Cortex of kidney (tissue), 1 donor: ENCODE measurements at places on chromosomes 12 and 14.

DNA sequence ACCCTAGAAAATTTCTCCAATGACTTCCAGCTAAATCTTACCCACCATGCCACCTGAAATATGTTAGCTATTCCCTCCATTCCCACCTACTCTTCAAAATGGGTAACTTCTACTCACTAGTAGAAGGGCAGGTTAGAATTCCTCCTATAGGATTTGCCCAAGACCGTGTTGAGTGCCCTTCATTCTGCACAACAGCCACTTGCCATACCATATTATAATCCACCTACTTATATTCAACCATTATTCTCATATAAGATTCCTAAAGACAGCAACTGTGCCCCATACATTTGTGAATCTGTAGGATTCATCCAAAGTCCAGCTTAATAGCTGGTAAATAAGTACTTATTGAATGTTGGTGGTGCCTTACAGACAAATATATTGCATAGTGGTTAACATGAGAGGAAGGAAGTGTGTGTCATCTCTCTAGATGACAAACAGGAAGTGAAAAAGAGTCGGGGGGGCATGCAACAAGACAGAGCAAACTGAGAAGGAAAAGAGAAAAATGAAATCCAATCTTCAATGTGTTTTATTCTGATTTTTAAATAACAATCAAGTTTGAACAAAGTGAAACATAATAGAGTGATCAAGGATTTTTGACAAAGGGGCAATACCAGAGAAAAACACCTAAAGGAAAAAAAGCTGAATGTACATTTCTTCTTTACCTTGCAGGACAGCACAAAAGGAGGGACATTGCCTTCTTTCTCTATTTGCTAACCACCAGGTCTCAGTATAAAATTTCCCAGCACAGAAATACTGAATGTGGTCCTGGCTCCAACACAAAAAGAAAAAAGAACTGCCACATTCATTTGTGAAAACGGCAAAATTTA lies 389.3 kb upstream of the USP15 start:
- no peak for DNase-seq

DNA sequence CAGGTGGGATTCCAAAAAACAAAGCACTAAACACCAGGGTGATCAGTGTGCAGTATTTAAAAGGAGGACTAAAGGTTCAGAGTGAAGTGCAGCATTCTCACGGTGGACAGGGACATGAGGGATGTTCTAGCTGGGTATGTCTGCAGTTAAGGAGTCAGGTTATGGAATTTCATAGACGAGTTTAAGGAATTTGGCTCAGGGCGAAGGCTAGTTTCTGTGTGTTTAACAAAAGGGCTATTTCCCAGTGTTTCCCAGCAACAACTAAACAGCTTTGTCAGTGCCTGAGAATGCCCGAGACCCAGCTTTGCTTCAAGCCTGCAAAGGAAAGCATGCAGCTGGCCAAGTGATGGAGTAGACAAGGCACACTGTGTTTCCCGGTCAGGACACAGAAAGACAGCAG lies 7.0 kb downstream of the KRT1 start:
- DNase-seq = no peak

DNA sequence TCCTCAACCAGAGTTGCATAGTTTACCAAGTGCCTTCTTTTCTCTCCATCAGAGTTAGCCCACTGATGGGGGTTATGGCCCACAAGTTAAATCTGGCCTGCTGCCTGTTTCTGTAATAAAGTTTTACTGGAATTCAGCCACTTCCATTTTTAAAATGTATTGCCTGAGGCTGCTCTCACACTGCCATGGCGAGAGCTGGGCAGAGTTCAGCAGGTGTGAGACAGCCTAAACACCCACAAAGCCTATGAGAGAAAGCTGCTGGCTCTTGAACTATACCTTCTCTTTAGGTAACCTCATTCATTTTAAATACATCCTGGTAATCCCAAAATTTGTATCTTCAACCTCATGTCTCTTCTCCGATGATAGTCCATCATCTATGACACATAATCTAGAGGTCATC lies 86.1 kb downstream of the BCL2L14 start:
- DNase-seq = no peak

- no peak for DNase-seq
These were observed 21.5 kb upstream of the FAM181A start for GRCh38 chr14:93905623-93906022.

- no peak for DNase-seq
These were observed 44.0 kb downstream of the RAD52 start for GRCh38 chr12:905261-906031.

DNA sequence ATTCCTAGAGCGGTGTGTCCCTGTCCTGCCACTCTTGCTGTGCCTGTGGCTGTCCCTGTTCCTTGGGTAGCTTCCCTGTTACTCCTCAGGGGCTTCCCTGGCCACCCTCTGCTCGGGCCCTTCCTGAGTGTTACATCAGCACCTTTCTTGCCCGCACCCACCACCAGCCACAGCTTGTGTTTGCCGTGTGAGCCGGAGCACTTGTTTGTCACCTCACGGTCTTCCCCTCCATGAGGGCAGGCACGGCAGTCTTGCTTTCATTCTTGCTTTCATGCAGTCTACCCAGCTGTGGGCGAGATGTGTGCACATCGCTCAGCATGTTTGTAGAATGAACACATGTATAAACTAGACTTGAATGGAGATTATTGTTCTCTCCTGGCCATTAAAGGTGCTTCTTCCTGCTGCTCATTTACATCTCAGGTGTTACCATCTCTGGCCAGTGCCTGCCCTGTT lies 42.0 kb downstream of the TRAF3 start:
- DNase-seq = no peak

DNA sequence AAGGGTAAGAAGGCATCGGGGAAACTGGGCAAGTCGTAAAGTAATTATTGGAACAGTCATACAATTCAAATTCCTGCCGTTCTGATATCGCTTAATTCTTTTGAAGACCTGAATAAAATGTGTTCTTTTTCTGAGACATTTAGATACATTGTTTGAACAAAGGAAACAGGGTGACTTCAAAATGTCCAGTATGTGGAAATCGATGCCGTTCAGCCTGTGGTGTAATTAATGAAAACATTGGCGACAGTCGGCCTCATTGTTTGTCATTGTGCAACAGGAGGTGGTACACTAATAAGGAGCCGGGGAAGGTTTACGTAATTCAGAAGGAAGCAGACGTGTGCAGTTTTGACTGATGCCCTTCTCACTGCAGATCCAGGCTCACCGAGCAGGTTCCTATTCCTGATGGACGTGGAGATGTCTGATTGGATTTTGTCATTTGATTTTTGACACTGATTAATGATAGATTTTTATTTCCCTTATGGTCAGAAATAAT lies 92.7 kb downstream of the BORCS5 start:
- DNase-seq = no peak

GRCh38 chr12:79665212-79665887 lies 25.4 kb downstream of the PAWR start:
- DNase-seq = no peak

GRCh38 chr12:48005001-48005749 lies 899 bp upstream of the COL2A1 start:
- no peak for DNase-seq

GRCh38 chr14:22613736-22614239 lies 15.7 kb downstream of the ABHD4 start:
- no peak for DNase-seq

DNA sequence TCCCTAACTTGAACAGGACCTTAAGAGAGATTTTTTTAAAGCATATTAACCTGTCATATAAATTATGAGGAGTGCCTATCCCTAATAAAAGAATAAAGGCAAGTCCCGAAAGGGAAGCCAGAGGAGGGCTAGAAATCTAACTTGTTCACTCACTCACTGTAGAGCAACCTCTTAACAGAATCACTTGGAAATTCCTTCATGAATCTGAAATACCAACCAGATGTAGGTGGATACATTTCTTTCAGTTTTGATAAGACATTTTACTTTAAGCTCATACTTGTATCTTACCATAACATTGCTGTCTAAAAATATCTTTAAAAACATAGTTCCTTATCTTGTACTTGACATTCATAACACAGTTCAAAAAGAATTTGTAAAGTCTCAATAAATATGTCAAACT lies 25.7 kb downstream of the NTN4 start:
- no peak for DNase-seq

DNA sequence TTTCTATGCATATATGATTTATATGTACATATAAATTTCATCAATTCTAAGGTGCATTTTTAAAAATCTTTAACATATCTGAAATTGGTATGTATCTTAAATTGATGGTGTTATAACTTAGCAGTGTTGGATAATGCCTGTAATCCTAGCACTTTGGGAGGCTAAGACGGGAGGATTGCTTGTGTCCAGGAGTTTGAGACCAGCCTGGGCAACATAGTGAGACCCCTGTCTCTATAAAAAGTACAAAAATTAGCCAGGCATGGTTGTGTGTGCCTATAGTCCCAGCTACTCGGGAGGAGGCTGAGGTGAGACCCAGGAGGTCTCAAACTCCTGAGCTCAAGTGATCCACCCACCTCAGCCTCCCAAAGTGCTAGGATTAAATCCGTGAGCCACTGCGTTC lies 6.5 kb upstream of the GALNT6 start:
- no peak for DNase-seq

GRCh38 chr14:96263347-96264199 lies 7.6 kb downstream of the BDKRB1 start:
- DNase-seq = no peak

GRCh38 chr14:106562451-106562850 lies 1036.1 kb downstream of the TMEM121 start:
- no peak for DNase-seq

DNA sequence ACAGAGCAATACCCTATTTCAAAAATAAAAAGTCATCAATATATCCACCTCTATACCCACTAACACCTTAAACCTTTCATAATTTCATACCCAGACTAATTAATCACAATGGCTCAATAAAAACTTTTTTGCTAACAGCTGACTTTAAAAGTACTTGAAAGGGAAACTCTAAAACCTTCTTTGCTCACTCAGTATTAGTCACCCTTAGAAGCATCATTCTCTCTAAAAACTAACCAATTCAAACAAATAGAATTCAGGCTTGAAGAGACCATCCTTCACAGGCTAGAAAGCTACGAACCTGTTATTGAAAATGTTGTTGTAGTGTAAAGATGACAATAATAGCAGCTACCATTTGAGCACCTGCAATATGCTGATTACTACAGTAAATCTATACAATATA lies 37.2 kb downstream of the HECTD1 start:
- no peak for DNase-seq

DNA sequence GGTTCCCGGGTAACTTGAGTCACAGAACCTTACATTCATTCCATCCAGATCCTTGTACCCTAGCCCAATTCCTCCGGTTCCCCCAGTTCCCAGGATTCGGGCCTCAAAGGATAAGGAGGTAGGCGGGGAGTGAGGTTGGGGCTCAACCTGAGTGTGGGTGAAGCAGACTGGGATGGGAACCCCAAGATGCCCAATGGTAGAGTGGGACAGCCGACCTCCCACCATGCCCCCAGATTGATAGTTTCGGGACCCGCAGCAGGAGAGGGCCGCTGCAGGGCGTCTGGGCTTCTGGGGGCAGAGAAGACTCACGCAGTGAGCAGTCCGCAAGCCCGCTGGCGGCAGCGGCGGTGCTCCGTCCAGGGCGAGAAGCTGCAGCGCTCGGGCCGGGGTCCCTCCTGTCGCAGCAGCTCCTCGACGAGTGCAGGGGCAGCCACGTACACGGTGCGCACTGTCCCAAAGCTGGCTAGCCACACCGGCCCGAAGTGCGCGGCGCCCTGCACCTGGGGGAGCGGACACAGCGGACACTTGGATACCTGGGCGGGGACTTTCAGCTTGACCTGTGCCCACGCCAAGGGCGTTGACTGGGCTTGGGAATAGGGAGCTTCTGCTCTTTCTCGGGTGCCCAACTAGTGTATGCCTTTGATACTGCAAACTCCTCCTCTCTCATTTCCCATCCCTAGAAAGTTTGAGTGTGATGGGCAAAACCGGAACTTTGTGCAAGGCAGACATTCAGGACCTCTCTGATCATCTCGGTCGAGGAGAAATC lies 997 bp downstream of the CYP27B1 start:
- DNase-seq = no peak

DNA sequence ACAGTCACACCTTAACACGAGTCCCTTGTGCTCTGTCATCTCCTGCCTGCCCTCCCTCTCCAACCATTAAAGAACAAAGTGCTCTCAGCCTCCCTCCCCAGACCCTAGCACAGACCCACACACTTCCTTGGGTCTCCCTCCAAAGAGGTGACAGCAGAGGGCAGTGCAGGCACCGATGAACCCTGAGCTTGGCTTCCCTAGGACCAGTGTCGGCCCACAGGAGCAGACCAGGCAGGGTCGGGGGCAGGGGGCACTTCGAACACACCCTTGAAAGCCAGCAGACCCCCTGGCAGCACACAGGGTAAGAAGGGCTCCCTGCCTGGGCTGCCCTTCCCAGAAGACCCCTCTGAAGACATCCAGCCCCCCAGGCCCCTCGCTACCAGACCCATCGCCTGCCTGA lies 7.0 kb downstream of the CDK2AP1 start:
- no peak for DNase-seq

- DNase-seq = no peak
These were observed 6.8 kb downstream of the ARL6IP4 start for GRCh38 chr12:122987086-122987951.

GRCh38 chr12:123151457-123152454 lies 866 bp upstream of the PITPNM2 start:
- DNase-seq = no peak

GRCh38 chr12:31118347-31119191 lies 44.9 kb downstream of the DDX11 start:
- no peak for DNase-seq

DNA sequence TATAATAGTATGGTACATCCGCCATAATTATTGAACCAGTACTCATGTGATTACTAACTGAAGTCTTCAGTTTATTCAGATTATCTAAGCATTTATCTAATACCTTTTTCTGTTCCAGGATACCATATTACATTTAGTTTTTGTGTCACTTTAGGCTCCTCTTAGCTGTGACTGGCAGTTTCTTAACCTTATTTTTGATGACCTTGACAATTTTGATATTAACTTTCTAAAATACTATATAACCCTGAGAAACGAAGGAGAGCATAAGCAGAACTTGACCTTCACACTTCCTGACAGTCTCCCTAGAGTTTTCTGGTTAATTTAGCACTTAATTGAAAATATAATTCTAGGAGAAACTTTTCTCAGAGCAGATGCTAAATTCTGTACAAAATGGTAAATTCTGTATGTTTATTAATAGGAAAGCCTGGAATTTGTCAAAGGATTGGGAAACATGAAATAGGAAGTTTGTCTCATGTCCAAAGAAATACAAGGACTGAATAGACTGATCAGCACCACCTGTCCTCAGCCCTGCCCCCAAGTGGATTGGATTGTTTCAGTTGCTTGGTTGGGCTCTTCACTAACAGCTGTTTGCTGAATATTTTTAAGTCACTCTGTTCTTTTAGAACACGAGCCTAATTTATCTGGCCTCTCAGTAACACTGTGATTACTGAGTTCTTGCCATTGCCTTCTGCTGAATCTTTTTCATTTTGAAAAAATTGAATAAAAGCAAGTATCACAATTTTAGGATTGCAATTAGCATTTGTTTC lies 6.0 kb downstream of the BICDL1 start:
- no peak for DNase-seq
